ENCODE measurements at places on chromosomes 5 and 9.

DNA sequence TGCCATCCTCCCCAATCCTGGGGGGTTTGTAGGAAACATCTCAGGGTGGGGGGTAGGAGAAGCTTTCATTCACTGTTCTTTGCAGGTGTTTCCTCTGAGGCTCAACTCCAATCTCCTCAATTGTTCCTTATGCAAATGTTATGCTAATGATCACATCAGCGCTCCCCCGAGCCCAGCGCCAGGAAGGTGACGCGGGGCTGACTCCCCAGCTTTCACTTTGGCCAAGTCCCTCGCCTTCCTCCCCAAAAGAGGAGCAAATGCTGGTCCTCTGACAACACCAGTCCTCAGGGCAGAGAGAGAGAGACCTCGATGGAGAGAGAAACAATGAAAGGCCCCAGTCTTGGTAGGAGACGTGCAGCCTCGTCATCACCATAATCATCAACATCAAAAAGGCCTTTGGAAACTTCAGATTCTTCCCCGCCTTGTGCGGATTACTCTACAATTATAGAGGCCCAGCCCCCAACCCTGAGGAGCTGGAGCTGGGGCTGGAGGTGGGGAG, 39.1 kb downstream of the PCDH1 start:
- no peak for DNase-seq

DNA sequence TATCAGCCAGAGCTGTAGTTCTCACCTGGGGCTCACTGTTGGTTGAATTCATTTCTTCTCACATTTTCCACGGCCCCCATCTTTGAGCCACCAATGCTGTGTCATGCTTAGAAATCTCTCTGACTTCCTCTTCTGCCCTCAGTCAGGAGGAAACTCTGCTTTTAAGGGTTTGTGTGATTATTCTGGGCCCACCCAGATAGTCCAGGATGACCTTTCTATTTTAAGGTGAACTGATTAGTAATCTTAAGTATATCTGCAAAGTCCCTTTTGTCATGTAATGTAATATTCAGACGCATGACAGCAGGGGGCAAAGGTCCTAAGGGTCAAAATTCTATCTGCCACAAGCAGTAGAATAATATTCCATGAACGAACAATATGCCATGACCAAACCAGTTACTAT, 88.4 kb downstream of the AK8 start:
- no peak for DNase-seq

DNA sequence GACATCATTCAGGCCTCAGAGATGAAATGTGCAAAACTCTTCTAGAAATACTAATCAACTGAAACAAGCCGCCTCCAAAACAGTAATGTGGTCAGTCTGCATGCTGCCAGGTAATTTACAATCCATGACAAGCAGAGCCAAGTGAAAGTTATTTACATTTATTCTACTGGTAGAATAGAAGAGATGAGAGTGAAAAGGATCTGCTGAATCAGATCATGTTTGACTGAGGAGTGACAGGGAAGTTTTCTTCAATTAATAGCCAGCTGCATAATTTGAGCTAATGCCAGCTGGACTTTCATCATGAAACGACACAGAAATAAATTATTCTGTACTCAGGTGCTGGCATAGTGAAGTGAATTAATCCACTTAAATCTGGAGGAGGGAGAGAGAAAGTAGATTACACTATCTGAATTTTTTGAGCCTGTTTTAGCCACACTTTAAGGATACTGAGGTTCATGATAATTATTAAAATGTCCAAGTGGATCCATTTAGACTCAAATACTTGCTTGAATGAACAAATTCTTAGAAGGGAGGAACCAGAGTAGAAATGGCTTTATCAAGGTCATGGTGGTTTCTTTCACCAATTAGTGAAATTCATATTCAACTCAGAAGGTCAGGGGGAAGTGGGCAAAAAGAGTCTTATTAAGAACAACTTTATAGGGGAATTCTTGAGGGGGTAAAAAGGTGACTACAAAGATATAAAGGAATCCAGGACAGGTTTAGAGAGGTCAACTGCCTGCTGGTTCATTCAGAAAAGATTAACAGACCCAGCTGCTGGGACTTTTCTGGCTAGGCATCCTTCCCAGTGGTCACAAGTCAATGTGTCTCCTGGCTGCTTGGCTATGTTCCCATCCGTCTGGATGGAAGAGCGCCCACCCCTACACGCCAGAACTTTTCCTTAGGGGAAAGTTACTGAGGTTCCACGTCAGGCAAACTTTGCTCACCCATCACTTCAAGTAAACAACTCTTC, 350.4 kb downstream of the PDE4D start:
- no peak for DNase-seq

GRCh38 chr5:96997265-96997859, 61.5 kb downstream of the LNPEP start:
- peak; percentile 13 for DNase-seq

- no peak for DNase-seq
Observed at GRCh38 chr5:43244823-43245565, 53.0 kb downstream of the NIM1K start.

Measured in HT1080 (cell line).